ENCODE measurements at places on chromosomes 12 and 14.

GRCh38 chr14:61911574-61911973 is 149.4 kb downstream of the SNAPC1 start:
- DNase-seq = no peak

DNA sequence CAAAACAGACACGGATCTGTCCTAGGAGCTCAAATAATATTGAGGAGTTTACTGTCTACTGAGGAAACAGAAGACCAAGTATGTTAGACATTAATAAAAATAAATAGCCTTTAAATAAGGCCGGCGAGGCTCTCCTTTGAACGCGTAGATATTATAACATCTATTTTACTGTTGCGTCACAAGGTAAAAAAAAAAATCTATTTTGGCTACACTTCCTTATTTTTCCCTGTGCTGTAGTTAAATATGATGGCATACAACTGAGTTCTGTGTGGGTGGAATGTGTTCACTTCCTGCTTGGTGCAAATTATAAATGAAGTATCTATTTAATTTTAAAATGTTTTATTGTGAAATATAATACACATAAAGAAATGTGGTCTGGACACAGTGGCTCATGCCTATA is 17.2 kb upstream of the RAD52 start:
- no peak for DNase-seq

- no peak for DNase-seq
Measured at GRCh38 chr12:7501031-7501588, 2.5 kb downstream of the CD163 start.

- no peak for DNase-seq
Measured at GRCh38 chr12:4956968-4957367, 47.3 kb downstream of the KCNA1 start.
